ENCODE measurements at places on chromosomes 2 and 18.

- no peak for DNase-seq
Observed at GRCh38 chr2:134934641-134935040, 16.0 kb downstream of the CCNT2 start.

DNA sequence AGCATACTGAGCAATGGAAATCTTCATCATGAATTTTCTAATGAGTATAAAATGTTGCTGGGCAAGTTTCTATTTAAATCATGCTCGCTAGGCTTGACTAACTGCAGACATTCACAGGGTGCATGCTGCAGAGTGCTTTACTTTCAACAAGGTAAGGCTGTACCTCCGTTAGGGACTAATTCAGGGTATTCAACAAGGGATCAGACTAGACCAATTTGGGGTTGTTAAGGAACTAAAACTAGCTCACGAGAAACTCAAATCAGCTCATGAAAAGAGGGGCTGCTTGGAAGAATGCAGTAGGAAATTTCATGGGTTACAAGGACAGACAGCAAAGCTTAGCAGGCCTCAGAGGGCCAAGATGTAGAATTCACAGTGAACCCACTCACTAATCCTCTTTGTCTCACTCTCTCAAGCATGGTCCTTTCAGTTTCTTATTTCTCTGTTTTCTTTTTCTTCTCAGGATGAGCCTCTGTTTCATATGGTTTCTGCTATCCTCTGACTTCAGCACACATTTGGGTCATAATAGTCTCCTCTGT lies 2.2 kb downstream of the MYO3B start:
- no peak for DNase-seq

- DNase-seq = peak; percentile 69
Observed at GRCh38 chr2:240429872-240430491, 5.5 kb upstream of the GPC1 start.

GRCh38 chr2:43461453-43462073 lies 134.3 kb downstream of the THADA start:
- no peak for DNase-seq

- no peak for DNase-seq
Observed at GRCh38 chr2:181646415-181646987, 10.4 kb downstream of the CERKL start.

GRCh38 chr2:240705204-240705791 lies 13.6 kb downstream of the AQP12A start:
- no peak for DNase-seq

DNA sequence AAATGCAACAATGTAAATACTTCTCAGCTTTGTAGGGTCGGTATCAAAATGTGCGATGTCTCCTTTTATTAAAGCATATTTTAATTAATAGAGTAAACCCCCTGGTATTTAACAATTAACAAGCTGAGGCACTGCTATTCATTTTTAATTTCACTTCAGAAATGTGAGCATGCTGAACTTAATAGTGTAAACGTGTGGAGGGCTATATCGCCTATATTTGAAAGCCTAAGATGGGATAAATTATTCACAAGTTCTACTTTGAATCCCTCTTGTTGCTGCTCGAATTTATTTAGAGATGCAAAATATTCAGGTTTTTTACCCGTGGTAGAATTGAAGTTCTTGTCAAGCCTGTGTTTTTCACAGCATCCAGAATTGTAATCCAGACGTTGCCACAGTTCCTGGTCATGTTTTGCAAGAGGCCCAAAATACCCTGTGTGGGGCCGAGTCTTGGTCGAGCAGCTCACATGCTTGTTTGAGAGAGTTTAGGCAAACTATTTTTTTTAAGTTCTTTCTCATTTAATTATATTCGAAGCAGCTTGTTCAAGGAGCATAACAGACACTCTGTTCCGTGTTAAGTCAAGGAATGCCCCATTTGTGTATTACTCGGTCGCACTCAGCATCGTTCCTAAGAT lies 2.5 kb downstream of the SALL3 start:
- DNase-seq = no peak

DNA sequence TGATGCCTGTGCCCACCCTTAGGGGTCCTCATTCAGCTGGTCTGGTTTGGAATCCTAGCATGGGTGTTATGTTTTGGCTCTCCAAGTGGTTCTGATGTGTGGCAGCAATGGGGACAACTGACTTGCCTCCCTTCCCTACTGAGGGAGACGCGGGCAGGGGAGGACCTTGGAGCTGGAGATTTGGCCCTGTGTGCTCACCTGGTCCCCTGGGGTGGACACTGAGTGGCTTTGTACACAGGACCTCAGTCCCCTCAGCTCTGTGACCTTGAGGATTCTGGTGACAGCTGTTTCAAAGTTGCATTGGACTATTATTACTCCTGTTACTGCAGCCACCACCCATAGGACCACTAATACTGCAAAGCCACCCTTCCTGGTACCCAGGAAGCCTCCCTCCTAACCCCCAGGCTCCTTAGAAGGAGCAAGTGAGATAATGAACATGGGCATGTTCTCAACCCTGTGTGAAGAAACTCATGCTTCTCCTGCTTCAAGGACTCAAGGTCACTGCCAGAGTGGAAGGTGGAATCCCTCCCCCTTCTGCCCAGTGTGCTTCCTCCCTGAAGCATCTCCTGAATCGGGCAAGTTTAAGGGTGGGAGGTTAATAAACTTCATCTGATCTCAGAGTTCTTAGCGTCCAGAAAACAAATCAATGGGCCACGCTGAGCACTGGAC lies 26.5 kb downstream of the TMEM182 start:
- no peak for DNase-seq

- DNase-seq = no peak
Observed at GRCh38 chr2:220159738-220160137, 532.3 kb downstream of the SLC4A3 start.

DNA sequence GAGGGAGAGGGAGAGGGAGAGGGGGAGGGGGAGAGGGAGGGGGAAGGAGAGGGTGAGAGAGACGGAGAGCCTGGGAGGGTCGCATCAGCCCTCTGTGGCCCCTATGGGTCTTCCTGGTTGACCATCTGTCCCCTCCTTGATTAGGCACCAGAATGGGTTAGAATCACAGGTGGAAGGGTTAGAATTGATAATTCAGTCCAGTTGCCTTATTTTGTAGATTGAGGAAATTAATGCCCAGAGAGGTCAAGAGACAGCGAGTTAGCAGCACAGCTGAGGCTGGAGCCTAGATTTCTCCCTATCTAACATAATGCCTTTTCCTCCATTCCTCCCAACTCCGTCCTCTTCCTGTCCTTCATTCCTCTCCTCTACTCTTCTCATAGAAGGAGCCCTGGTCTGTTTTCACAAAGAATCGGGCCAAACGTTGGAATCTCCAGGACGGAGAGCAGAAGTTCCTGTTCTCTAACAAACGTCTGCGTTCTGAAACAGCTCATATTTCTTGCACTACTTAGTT lies 338 bp upstream of the THUMPD2 start:
- no peak for DNase-seq

DNA sequence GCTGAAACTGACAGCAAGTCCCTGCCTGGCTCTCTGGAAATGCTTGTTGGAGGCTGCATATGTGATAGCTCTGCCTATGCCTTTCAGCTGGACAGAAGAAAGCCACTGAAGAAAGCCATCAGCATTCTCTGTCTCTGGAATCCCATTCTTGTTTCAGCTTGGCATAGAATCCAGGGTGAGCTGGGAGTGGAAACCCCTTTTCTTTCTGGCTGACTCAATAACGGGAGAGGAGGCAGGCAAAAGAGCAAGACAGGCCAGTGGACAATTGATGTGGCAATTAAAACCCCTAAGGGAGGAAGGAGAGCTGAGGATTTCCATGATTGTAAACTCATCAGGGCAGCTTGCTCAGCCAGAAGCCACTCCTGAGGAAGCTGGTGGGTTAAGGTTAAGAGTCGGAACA lies 208.1 kb downstream of the CLIP4 start:
- no peak for DNase-seq

- no peak for DNase-seq
Observed at GRCh38 chr18:35324926-35325655, 19.1 kb downstream of the ZNF24 start.

DNA sequence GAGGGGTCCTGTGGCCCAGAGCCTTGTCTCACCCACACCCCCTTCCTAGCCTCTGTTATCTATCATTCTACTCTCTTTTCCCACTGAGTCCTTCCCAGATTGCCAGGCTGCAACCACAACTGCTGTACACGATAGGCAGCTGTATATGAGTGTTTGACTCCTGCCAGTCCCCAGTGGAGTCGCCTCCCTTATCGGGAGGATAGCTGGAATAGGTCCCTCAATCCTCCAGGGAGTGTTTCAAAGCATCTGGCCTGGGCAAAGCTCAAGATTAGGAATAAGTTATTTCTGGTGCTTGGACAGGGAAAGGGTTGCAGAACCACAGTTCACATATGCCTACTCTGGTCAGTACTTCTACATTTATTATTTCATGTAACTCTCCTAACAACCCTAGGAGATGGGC lies 4.8 kb downstream of the MSGN1 start:
- DNase-seq = no peak

DNA sequence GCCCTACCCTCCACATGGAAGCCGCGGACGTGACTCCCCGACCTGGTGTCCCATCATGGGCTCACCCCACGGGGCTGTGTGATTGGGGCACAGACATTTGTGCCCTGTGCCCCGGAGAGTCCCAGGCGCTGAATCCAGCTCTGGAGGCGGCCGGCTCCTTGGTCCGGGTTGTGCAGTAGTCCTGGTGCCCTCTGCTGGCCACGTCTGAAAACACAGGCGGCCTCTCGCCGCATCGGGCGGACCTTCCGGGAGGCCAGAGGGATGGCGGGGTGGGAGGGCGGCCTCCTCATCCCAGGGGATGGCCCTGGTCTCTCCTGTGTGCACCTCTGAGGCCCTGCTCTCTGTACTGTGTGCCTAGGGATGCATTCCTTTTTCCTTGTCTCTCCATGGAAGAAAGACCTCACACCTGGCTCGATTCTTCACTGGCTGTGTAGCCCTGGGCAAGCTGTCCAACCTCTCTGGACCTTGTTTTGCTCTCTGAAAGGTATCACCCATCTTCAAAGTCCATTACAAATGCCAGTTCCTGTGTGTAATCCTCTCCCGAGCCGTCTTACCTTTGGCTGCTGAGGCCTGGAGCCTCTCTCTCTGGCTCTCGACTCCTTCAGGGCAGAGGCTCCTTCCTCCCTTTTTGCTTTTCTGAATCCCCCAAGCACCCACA lies 27.6 kb downstream of the CELF4 start:
- DNase-seq = no peak

DNA sequence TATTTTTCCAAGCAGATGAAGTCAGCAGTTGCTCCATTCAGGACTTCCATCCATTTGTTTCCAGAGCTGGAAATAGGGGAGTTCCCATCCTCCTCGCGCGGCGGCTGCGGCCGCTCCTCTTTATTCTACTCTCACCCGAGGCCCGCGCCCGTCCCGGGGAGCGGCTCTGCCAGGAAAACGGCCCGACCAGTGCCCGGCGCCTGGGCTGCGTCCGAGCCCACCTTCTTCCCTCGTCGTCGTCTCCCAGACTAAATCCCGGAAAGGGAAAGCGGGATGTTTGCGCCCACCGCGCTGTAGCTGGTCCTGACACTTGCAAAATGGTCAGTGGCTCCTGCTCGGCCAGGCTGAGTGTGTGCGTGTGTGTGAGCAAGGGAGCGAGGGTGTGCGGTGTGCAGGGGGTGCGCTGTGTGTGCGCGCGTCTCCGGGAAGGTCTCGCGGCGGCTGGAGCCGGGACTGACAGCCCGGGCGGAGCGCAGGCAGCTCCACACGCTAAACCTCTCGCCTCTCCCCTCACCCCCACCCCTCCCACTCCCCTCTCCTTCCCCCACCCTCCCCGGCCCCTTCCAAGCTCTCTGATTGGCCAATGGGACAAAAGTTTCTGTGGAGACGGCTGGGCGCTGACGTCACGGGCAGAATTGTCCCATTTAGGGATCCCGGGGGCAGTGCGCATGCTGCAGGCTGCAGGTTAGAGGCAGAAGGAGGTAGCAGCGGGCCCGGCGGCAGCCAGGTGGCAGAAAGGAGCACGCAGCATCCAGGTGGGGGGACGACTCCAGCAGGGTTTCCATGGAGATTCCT lies at the start of gene NOL4:
Gene NOL4, minus strand, starts transcription at position 491 of the 795 bp plus-strand sequence. CDS start 1,660 bp downstream, outside the sequence.
- no peak for DNase-seq

GRCh38 chr2:53600815-53601214 lies 166.8 kb upstream of the CHAC2 start:
- no peak for DNase-seq

- DNase-seq = no peak
Observed at GRCh38 chr18:9824474-9824832, 61.3 kb upstream of the TXNDC2 start.

DNA sequence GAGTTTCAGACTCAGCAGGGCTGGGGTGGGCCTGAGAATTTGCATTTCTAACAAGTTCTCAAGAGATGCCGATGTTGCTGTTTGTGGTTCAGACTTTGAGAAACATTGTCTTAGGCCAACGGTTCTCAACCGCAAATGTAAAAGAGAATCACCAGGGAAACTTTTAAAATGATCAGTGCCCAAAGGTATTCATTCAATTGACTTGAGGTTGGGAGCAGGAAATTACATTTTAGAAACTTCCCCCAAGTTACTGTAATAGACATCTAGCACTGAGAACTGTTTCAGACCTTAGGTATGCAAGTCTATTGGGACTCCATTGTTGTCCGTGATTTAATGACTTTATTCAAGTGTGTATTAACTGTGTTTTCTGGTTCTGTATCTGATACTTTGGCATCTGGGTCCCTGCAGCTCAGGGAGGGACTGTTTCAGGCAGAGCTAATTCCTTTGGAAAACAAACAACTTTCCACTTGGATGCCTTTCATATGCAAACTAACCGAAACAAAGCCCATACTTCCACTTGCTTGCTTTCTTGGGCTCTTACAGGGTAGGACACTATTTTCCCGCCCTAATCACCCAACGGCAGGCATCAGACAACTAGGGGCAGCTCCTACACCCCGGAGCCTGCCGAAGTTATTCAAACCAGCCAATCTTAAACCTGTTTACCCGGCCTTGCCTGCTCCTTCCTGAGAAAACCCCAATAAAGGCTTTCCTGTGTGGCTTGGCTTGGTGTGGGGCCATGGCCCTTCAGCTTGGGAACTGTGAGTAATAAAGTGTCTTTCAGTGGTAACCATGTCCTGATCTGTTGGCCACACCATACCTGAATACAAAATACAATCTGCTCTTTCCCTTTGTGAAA lies 97.6 kb downstream of the POLE4 start:
- DNase-seq = no peak

GRCh38 chr2:74039611-74040010 lies 54.9 kb downstream of the TET3 start:
- no peak for DNase-seq

DNA sequence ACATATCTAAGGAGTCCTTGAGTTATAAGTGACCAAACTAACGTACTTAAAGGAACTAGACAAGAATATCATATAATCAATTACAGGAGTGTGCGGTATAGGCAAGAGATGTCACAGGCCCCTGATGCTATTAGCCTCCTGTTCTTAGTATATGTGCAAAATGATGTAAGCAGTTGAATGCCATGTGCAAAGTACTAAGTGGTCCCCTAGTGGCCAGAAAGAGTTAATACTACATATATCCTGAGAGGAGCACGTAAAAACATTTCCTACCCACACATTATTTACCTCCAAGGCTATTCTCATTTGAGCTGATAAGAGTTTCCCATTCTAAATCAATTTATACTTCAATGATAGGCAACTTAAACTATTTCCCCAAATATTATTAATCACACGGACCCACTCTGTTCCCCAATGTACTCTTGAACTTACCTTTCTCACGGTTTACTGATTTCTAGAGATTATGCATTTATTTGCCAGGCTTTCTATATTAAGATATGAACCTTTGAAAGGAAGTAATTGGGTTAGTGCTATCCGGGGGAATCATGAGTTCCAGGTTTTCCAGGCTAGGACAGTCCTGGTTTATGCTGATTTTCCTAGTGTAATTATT lies 158.0 kb upstream of the KLHL14 start:
- no peak for DNase-seq

- no peak for DNase-seq
Observed at GRCh38 chr18:35875566-35875965, 96.9 kb upstream of the RMP24 start.

GRCh38 chr2:124478761-124479160 lies 453.7 kb downstream of the CNTNAP5 start:
- no peak for DNase-seq

GRCh38 chr2:85405201-85406059 lies 4.7 kb downstream of the CAPG start:
- no peak for DNase-seq

Data from coronary artery (tissue), 2 donors.